Stimulated activated CD8-positive, alpha-beta memory T cell treated with anti-CD3 and anti-CD28 coated beads, Interleukin-15, amount 100 ng/mL, for 48 hours (primary cell): ENCODE measurements at places on chromosomes 11 and 22.

DNA sequence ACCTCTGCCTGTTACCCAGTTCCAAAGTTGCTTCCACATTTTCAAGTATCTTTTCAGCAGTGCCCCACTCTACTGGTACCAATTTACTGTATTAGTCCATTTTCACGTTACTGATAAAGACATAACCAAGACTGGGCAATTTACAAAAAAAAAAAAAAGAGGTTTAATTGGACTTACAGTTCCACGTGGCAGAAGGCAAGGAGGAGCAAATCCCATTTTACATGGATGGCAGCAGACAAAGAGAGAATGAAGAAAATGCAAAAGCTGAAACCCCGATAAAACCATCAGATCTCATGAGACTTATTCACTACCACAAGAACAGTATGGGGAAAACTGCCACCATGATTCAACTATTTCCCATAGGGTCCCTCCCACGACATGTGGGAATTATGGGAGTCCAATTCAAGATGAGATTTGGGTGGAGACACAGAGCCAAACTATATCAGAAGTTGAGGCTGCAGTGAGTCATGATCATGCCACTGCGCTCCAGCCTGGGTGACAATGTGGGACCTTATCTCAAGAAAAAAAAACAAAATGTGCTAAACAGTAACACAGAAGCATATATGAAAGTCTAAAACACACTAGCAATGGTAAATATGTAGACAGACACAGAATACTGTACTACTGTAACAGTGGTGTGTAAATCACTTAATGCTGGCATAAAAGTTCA, 190.3 kb upstream of the ZC3H12C start:
- no peak for DNase-seq

DNA sequence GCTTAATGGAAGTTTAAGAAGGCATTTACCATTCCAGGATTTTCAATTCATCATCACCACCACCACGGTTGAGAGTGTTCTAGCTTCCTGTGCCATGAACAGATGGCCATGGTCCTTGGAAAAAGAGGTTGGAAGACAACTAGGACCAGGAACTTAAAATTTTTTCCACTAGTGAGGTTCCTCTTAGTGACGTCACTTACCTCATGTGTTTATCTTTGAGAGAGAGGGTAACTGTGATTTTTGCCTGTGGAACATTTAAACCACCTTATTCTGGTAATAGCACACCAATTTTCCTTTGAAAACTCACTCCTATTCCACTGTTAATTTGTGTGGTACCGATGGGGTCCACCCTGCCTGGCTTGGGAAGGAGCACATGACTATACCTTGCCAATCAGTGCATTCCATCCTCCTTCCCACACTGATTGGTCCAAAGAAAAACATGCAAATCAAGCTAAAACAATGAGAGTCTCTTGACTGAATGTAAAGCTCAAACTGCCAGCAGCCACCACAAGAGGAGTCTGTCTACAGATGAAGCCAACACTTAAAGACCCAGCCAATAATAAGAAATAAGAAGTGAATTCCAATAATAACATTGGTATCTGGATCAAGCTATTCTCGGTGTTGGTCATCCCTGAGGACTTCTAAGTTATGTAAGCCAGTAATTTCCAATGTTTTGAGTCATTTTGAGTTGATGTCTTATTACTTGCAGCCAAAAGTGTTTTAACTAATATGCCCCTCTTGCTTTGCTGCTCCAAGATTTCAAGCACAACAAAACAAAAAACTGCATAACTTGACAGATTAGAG, 111.8 kb downstream of the MPPED2 start:
- DNase-seq, result no peak

DNA sequence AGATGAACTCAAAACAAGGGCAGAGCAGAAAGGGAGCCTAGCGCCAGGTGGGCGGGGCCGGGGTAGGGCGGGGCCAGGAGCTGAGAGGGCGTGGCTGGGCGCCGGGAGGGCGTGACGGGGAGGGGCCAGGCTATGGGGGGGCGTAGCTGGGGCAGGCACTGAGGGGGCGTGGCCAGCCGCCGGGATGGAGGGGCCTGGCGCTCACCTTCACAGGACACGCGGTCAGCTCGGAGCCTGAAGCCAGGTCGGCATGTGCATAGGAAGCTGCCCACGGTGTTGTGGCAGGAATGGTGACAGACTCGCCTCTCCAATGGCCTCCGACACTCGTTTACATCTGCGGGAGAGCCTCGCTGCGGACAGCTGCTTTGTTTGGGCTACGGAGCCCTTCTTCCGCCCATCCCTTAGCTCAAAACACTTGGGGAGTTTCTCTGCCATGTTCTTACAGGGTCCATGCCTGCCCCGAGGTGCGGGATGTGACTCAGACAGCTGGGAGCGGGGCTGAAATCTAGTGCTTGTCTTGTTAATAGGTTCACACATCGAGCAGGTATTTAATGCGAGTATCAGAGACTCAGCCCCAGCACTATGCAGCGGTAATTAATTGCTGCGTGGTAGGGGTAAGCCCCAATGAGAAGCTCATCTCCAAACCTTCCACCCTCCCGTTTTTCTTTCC, 13.4 kb downstream of the VWCE start:
- no peak for DNase-seq

- no peak for DNase-seq
Observed at GRCh38 chr11:65696802-65697552, 15.1 kb upstream of the KAT5 start.

DNA sequence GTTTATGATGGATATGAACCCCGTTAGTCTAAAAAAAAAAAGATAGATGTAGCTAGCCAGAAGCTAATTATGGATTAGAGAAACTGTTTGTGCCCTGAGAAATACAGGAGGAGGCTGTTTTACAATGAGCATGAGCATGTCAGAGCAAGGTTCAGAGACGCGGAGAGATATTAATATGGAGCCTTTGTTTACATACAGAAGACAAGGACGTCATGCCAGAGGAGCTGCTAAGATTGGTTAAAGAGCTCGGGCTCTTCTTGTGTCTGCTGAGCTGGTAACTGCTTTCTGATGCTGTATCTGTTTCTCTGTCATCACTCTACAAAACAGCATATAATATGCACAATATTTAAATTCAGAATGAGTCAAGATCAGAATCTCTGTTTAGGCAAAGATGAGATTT, 24.9 kb upstream of the CCDC89 start:
- no peak for DNase-seq

- DNase-seq, result no peak
Observed at GRCh38 chr11:129141748-129142523, 50.2 kb downstream of the ARHGAP32 start.

DNA sequence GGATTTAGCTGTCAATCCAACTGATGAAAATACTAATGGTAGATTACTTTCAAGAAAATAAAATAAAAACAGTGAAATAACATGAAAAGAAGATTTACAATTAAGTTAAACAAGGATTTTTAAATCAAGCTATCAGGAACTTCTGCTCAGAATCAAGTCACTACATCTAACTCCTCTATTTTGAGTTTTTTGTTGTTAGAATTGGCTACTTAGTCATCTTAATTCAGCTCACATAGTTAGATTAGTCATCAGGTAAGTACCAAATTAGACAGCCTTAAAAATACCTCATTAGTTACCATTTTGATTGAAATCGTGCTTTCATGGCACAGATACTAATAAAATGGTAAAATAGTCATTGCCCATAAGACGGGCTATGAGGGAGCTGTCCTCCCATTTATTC, 35.8 kb downstream of the BTG4 start:
- no peak for DNase-seq

DNA sequence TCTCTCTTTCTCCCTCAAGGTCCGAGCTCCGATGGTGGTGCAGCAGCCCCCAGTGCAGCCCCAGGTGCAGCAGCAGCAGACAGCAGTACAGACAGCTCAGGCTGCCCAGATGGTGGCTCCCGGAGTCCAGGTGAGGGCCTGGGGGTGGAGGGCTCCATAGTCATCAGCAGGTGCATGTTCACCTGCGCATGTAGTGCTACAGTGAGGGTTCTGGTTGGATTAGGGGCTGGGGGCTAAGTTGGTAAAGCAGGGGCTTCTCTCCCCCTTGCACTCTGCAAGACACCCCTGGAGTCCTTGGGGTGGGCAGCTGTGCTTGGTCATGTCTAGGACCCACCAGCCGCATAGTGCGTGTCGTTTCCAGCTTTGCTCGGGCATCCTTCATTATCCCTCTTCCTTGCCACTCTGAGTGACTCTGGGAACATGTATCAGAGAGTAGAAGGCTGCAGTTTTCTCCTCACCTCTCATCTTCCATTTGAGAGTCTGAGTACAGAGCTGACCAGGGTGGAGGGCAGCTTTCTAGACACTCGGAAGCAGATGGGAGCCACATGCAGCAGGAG, 61.2 kb downstream of the MED15 start:
- no peak for DNase-seq

DNA sequence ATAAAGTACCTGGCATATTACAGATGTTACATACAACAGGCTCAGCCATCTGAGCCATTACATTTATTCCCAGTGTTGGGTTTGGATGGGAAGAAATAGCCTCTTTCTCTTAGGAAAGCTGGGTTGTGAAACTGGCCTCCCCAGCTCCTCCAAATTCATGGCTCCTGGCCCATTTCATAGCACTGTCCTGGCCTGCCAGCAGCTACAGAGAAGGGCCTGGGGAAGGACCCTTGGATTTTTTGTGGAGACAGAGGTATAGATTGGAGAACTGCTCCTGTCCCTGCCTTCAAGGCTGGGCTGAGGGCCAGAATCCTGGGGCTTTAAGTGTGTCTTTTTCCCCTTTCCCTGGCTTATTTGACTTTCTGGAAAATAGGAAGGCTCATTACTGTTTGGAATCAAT, 18.0 kb downstream of the PKNOX2 start:
- no peak for DNase-seq

DNA sequence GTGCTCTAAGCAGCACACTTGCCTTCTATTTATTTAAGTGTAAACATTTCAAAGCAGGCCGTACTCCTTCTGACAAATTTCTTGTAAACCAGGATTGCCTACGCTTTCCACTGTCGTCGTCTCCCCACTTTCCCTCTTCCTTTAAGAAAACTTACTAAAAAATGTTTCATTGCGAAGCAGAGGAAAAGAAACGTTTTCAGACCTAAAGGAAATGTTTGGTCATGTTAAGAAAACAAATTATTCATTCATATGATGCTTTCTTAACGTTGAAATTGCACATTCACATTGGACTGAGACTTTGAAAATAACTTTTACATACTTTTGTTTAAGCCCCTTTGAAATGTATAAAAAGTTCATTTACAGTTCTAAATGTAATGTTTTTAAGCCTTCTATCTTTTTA, 106.0 kb downstream of the EMSY start:
- DNase-seq, result no peak

GRCh38 chr22:19932367-19933206, 9.0 kb upstream of the COMT start:
- DNase-seq, result no peak

DNA sequence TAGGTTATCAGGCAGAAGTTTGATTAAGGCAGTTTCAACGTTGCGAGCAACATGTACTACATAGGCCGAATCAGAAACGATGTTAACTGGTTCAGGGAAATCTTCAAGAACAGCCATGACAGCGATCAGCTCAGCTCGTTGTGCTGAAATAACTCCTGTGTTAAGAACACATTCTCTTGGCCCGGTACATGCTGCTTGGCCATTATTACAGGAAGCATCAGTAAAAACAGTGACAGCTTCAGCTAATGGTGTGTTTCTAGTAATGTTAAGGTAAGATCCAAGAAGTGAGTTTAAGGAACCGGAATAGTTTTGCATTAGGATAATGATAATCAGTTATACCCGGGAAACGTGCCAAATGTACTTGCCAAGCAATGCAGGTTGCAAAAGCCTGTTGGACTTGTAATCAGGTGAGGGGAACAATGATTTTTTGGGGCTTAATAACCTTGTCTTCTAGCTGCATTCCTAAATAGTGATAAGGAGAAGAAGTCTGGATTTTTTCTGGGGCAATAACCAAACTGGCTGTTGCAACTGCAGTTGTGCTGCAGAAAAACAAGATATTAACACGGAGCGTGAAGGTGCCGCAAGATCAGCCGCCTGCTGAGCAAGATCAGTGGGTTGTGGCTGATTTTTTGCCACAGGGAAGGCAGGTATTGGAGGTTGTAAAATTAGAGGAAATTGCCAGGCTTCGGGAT, 14.3 kb downstream of the OR52K1 start:
- no peak for DNase-seq

GRCh38 chr11:78688460-78688859, 113.8 kb upstream of the NARS2 start:
- no peak for DNase-seq
